ENCODE measurements at places on chromosomes 1 and 21.

GRCh38 chr1:245469734-245470133 lies 314.9 kb downstream of the KIF26B start:
- no peak for DNase-seq

GRCh38 chr1:226457307-226457712 lies 49.4 kb upstream of the PARP1 start:
- DNase-seq, result peak; percentile 11

DNA sequence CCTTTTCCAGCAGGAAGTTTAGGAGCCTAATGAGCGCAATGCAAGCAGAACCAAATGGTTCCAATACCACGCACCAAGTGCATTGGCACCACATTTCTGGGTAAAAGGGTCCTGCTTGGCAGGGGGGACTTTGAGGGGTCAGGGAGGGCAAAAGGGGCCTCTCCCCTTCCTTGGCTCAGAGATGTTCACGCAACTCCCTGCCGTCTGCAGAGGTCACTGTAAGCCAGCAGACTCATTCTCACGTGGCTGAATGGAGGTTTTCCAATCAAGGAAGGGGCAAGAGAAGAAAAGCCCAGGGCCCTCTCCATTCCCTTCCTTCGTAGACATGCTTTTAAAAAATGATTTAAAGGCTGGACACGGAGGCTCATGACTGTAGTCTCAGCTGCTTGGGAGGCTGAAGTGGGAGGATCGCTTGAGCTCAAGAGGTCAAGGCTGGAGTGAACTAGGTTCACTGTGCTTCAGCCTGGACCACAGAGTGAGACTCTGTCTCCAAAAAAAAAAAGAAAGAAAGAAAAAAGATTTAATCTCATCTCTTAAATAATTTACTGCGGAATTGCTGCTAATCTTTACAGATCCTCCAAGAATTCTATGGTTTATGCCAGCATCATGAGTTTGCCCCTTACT lies 80.3 kb downstream of the RUNX3 start:
- no peak for DNase-seq

GRCh38 chr1:150561974-150562445 lies 12.8 kb downstream of the ADAMTSL4 start:
- DNase-seq, result peak; percentile 71

DNA sequence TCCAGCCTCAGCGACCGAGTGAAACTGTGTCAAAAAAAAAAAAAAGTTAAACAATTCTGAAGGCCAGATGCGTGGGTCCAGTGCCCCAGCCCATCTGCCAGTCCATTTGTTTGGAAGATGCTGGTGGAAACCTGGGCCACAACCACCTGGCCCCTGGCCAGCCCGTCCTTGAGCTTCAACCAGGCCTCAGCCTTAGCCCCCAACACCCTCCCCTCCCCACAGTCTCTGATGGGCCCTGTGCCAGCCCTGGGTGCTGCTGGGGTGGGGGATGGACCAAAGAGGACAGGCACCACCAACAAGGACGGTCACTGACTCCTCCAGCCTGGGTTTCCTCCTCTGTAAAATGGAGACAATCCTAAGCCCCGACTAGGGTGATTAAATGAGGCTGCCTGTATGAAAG lies 19.6 kb upstream of the PLEKHG5 start:
- DNase-seq, result no peak

DNA sequence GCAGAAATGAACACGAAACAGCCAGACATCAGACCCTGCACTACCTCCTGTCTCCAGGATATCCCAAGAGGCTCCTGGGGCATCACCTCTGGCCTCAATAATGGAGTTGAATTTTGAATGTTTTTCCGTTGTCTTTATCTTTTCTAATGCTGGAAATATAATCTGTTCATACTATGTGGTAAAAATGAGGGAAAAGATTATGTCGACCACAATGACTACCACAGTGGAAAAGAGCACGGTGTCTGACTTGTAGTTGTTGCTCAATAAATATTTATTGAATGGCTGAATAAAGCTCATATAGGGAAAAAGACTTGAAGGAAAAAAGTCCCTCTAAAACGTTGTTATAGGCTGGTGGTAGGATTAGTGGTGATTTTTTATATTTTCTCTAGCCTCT lies 44.6 kb upstream of the ROR1 start:
- DNase-seq, result no peak

DNA sequence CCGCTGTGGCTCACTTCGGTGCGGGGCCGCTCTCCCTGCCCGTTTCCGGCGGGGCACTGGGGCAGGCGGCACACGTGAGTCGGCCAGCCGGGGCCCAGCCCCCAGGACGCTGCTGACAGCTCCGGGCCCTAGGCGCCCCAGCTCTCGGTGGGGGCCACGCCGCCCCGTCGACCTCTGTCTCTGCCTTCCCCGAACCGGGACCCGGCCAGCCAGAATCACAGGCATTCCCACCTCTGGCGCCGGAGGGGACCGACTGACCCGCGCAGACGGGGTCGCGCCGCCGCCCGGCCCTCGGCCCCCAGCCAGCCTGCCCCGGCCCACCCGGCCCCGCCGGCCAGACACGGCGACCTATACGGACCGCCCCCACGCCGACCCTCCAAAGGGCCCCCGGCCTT lies 755 bp downstream of the SCMH1 start:
- peak; percentile 3 for DNase-seq

DNA sequence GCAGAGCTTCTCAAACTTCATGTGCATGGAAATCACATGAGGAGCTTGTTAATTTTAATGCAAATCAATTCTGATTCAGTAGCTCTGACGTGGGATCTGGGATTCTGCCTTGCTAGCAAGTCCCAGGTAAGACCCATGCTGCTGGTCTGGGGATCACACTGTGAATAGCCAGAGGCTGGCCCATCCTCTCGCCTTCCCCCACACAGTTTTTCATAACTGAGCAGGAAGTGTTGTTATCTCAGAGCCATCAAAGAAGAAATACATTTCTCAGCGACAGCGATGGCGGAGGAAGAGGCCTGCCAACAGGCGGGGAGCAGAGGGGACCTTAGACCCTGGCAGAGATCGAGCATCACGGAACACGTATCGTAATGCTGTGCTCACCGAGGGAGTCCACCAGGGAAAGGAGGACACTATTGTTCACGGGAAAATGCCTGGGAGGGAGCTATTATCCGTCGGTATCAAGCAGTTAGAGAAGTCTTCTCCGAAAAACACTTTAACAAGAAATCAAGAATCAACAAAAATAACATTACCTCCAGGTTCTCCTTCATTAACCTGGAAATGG lies 268.9 kb upstream of the TMEM51 start:
- DNase-seq, result no peak

DNA sequence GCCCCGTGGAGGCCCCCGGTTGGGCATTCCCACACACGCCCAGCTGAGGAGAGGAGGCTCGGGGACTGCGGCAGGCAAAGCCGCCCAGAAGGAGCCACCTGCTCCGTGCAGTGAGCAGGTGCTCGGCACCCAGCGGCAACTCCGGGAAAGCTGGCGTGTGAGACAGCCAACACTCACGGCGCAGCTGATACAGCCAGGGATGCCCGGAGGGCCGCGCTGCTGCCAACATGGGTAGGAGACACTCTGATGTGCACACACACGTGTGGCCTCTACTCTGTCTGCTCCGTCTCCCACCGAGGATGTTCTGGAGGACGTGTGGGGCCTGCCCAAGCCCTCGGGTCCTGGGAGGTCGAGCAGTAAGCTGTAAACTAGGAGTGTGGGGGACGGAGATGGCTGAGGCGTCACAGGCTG lies 12.9 kb downstream of the MORN1 start:
- DNase-seq, result no peak
